ENCODE measurements at places on chromosomes 4 and X.

DNA sequence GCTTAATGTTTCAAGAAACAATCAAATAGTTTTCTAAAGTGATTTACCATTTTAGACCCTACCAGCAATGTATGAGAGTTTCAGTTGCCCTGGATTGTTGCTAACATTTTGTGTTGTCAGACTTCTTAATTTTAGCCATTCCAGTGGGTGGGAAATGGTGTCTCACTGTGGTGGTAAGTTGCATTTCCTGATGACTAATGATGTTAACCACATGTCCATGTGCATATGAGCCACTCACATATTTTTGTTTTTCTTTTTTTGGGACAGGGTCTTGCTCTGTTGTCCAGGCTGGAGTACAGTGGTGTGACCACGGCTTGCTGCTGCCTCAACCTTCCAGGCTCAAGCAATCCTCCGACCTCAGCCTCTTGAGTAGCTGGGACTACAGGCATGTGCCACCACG, 48.3 kb downstream of the MED28 start:
- no peak for DNase-seq

DNA sequence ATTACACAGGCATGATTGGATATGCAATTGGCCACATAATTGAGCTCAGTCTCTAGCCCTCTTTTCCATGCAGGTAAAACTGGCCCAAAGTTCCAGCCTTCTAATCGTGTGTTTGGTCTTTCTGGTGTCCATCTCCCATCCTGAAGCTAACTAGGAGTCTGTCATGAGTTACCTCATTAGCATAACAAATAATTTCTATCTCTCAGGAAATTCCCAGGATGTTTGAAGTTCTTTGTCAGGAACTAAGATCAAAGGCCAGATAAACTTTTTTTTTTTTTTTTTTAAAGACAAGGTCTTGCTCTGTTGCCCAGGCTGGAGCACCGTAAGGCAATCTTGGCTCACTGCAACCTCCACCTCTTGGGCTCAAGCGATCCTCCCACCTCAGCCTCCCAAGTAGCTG, 15.8 kb downstream of the ATXN3L start:
- no peak for DNase-seq

DNA sequence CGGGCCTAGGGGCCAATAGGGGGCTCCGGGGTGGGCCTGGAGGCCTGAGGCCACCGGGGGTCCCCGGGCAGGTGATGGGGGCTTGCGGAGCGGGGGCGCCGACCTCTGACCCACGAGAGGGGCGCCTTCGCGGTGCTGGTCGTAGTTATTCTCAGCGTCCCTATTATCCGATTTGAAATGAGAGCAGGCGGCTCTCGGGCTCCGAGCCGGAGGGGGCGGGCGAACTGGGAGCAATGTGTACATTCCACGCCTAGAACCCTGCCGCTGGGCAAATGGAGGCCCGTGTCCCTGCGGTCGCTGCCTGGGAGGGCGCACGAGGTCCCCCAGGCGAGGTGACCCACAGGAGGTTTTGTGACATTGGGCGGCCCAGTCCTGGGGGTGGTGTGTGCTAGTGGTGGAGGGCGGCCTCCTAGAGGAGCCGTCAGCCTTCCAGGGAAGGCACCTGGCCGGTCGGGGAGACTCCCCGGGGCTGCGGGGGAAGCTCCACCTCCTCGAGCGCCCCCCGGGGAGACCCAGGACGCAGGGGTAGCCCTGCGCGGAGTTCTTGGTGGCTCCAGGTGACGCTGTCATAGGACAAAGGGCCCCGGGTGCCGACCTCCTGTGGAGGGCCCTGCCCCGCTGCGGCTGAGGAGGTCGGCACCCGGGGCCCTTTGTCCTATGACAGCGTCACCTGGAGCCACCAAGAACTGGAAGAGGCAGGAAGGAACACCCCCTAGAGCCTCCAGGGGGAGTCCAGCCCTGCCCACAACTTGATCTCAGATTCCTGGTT, 102.6 kb upstream of the PRKX start:
- DNase-seq, result peak; percentile 39

GRCh38 chrX:39203427-39203826, 402.2 kb downstream of the MID1IP1 start:
- no peak for DNase-seq

DNA sequence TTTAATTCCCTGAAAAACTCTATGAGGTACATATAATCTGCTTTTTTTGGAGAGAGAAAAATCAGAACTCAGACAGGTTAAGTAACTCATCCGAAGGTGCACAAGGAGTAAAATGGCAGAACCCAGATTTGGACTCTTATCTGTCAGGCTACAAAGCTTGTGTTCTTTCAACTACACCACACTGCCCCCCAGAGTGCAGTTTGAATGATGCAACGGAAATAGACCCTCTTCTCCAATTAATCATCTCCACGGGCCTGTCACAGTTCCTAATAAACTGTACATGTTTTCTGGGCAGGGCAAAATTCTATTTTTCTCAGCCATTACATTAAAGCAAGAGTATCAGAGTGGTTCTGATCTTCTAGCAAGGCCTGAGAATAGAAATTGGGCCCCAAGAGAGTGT, 35.3 kb upstream of the DCX start:
- DNase-seq, result no peak

GRCh38 chrX:38848671-38849455, 47.6 kb downstream of the MID1IP1 start:
- DNase-seq, result no peak

DNA sequence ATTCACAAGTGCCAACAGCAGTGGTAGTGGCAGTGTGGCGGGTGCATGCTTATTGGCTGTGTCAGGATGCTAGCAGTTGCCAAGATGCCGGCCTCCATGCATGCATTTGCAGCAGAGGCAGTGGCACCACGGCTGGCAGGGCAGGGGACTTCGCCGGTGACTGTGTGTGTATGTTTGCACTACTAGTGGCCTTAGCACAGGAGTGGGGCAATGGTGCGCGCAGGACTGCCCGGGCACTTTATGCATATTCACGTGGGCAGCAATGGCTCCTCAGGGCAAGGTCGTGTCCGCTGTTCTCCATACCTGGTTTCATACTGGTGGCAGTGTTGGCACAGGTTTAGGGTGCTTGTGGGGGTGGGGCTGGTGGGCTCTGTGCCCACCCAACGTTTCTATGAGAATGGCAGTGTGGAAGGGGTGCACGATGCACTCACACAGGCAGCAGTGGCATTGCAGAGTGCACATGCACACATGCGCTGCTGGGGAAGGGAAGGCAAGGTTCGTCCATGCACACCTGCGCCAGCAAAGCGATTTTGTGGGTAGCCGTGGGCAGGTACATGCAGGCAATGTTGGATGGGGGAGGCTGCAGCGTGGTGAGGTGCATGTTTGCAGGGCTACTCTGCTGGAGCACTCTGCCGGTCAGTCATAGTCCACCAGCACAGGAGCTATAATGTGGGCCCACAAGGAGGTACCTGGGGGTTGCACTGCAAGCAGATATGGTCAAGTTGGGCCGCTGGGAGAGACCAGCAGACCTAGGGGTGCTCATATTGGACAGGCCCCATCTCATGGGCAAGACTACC, 338.9 kb upstream of the TECRL start:
- DNase-seq, result no peak

DNA sequence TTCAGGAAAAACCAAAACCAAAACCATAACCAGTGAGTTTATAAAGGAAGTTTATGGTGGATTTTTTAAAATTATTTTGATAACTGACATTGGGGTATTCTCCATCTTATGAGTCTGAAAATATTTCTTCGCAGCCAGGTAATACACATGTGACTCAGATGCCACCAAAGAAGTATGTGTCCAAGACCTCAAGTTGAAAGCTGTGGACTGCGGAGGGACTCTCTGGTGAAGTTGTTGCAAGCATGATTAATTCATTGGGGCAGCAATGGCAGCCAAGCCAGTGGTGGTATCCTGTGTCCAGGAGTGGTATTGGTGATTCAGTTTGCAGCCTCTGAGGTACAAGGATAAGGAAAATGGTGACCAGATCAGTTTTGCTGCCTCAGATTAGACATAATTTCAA, 14.0 kb upstream of the ADH5 start:
- no peak for DNase-seq

GRCh38 chrX:18172970-18173369, 47.7 kb downstream of the BEND2 start:
- DNase-seq, result no peak

DNA sequence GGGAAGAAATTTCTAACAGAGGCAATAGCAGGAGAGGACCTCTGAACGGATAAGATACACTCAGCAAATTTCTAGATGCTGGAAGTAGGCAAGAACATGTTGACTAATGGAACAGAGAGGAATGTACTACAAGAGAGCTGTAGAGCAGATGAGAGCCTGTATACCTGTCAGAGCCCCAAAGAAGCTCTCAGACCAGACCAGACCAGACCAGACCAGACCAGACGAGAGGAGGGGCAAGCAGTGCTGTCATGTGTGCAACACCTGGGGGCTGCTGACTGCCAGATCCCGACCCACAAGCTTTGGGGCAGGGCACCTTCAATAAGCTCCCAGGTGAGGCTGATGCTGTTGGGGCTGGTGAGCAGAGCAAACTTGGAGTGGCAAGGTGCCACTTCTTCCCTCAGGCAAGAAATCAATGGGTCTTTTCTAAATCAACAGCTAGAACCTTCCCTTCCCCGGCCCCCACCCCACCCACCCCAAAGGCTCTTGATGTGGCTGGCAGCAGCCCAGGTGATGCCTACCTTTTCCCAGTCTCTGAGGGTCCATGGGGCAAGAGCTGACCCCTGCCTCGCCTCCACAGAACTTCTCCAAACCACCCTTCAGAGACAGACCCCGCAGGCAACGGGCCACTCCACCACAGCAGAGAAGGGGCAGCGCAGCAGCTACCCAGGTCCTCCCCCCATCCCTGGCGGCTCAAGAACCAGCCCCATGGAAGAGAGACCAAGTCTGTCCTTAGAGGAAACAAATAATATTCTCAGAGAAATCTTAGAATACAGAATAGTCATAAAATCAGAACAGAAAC, 32.7 kb downstream of the MECP2 start:
- DNase-seq, result no peak

GRCh38 chr4:75995727-75996126, 5.0 kb upstream of the SDAD1 start:
- no peak for DNase-seq

- no peak for DNase-seq
Measured at GRCh38 chr4:86972997-86973396, 38.2 kb downstream of the AFF1 start.

DNA sequence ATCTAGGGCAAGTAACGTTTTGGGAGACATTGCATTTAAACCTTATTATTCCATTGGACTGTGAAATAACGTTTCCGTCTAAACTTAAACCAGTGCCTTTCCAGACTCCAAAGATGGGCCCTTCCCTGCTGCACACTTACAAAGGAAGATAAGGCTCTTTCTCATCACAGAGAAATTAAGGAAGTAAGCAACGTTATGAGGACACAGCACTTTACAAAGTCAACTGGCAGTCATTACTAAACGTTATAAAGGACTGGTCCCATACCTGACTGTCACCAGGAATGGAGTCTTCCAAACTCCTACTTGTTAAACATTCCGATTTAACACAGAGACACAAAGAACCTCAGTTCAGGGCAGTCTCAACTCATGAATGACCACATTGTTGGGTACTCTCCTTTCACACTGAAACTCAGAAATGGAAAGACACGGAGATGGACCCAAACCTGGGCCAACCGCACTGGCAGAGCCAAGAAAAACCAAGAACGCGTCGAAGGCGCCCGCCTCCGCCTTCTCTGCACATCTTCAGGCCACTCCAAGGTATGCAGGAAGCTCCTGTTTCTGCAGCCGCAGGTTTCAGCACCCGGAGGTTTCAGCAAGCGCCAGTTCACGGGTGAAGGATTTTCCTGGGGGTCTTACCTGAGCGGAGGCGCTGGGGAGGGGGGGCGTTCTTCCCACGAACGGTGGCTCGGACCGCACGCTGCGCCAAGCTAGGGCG, 670 bp downstream of the PAPSS1 start:
- no peak for DNase-seq

- no peak for DNase-seq
Measured at GRCh38 chr4:40333921-40334352, 1.2 kb upstream of the CHRNA9 start.

DNA sequence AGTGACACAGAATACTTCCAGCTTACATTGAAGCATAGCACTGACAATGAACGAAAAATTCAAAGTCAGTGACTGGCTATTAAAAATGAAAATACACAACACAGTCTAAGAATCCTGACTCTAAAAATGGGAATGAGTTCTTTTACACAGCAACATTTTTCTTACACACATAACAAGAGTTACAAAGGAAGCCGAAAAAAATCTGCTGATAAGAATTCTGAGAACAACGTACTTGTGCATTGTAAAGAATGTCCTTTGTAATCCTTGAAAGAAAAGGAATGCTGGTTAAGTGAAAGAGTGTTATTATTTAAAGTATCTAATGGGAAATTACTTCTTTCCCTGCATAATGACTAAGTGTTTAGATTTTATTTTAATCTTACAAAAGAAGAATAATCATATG, 199.4 kb downstream of the PRDM5 start:
- DNase-seq, result no peak

DNA sequence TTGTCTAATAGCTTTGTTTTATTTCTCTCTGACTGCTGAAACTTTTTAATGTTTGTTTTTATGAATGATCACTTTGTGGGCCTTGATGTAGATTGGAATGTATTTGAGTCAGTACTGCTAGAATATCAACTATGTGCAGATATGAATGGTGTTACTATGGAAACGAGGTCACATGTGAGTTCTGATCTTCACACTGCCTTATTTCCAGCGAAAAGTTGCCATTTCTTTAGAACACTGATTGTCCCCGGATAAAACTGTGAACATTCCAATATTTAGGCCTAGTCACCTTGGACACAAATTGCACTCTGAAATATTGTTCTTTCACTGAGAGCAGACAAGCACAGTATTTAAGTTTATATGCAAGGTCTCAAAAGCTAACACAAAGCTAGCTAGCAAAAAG, 27.2 kb upstream of the MAGED1 start:
- DNase-seq, result no peak

- no peak for DNase-seq
Measured at GRCh38 chrX:30572004-30572403, 5.6 kb downstream of the TASL start.

DNA sequence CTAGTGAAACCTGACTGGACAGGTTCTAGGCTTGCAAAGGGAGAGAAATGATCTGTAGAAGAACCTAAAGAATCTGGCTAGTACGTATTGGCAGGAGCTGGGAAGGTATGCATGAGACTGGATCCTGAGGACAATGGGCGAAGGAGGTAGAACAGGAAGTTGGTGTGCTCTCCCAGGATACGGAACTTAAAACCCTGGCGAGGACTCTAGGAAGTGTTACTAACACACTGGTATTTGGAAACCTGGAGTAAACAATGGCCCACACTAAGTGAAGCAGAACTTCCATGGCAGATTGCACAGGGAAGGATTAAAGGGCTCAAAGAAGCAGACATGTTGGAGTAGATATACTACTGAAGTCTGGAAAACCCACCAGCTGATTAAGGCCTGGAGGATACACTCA, 9.1 kb downstream of the SYN1 start:
- no peak for DNase-seq

GRCh38 chr4:5082376-5082775, 31.1 kb downstream of the STK32B start:
- DNase-seq, result no peak

DNA sequence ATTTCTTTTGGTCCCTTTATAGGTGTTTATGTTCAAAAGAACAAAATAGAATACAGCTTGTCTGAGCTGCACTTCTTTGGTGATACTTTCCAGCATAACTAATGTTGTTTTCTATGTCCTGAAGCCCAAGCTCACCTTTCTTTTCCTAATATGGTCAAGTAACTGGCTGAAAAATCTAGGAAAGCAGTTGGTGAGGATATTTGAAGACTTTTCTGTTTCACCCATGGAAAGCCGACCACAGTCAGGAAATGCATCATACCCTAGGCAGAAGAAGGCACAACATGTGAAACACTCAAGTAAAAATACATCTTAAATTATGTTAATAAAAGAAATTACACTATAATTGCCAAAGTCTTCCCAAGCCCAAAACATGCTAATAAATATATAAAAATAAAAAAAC, 337.0 kb downstream of the PDGFC start:
- DNase-seq, result no peak

- no peak for DNase-seq
Measured at GRCh38 chr4:184568770-184569169, 80.5 kb downstream of the CASP3 start.

Data from stimulated activated CD8-positive, alpha-beta memory T cell treated with anti-CD3 and anti-CD28 coated beads, Interleukin-7, amount 100 ng/mL, for 48 hours (primary cell).